ENCODE measurements at places on chromosomes 12 and 14.

- DNase-seq = no peak
These were observed 228.0 kb upstream of the RTL1 start for GRCh38 chr14:101131451-101131916.

GRCh38 chr14:90697577-90698206, 118.5 kb downstream of the TTC7B start:
- peak; percentile 57 for DNase-seq

DNA sequence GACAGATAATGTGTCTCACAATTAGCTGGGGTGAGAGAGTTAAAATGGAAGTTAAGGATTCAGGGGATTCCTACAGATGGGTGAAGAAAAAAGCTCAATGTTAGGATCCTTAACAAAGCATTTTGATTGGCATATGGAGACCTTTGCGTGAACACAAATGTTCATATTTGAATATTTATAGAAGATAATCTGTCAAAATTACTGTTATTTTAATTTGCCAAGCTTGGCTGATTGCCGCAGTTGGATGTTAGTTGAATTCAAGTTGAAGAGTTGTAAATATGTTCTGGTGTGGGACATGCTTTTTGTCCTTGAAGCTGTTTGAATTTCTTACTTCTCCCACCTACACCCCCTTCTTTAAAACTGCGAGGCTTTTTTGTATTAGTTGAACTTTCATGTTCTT, 91.2 kb downstream of the FUT8 start:
- no peak for DNase-seq

GRCh38 chr12:116882742-116883141, 1.5 kb upstream of the HRK start:
- DNase-seq = no peak

DNA sequence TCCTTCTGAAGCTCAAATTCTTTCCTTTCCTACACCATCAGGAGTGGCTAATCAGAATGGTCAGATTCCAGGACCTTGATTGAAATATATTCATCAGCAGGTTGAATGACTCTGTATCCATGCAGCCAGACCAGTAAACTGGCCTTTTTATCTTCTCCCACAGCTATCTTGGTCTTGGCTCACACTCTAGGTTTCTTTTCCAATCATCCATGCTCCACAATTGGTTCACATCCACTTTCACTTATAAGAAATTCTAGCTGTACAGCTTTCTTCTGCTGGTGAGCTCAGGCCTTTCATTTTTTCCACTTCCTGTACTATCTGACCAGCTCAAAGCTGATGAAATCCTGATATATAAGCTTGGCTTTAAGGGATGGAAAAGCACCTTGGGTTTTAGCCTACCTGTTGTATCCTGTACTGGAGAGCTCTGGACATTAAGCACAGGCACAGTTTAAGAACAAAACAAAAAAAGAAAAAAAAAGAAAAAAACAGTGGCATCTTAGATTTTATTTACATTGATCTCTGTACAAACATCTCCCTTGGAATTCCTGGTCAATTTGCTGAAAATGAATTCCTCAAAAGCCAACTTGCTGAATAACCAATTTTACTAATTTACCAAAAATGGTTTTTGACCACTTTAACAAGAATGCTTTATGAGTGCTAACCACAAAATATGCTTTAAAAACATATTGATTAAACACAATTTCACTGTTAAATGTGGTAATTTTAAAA, 91.6 kb upstream of the PAWR start:
- no peak for DNase-seq

- DNase-seq = no peak
These were observed 38.9 kb upstream of the LRP6 start for GRCh38 chr12:12305568-12306300.

- no peak for DNase-seq
These were observed 12.8 kb upstream of the GPX2 start for GRCh38 chr14:64955297-64955696.

DNA sequence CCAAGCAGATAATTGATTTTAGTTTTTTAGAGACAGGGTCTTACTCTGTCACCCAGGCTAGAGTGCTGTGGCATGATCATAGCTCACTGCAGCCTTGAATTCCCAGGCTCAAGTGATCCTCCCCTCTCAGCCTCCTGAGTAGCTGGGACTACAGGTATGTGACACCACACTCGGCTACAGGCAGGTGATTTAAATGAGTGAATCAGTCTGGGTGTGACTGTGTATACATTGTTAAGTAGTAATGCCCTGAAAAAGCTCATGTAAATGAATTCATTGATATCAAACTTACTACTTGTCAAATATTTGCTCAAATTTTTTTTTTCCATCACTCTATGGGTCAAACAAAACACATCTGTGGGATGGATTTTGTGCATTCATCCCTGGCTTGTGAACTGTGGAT, 6.3 kb upstream of the USP44 start:
- no peak for DNase-seq

DNA sequence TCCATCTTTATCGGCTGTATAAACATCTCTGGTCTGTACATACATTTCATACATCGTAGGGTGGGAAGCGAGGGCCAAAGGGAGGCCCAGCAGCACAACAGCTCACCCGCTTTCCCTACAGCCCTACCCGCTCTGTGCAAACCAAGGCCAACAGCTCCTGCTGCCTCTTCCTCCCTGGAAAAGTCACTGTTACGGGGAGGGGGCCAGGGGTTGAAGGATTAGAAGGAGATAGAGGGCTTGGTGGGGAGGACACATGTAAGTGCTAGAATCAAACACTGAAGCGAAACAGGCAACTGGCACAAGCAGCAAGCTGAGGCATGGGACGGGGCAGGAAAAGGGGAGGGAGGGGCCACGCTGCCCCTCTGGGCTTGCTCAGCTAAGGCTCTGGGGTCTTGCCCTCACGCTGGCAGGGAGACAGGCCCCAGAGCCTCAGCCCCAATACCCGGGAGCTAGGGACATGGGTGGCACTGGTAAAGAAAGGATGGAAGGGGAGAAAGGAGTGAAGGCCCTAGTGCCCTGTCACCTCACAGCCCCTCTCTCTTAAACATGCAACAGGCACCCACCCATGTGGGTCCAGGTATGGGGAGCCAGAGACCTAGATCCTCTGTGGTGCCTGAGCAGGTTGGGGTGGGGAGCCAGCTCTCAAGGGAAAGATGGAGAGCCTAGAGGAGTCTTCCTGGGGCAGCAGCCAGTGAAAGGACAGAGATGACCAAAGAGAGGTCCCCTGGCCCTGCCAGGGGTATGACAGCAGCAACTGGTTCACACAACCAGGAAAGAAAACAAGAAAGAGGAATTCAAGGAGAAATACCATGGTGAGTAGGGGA, 14.4 kb downstream of the SPRYD3 start:
- DNase-seq = no peak

- DNase-seq = no peak
These were observed 104.6 kb downstream of the SLC38A1 start for GRCh38 chr12:46164186-46164761.

DNA sequence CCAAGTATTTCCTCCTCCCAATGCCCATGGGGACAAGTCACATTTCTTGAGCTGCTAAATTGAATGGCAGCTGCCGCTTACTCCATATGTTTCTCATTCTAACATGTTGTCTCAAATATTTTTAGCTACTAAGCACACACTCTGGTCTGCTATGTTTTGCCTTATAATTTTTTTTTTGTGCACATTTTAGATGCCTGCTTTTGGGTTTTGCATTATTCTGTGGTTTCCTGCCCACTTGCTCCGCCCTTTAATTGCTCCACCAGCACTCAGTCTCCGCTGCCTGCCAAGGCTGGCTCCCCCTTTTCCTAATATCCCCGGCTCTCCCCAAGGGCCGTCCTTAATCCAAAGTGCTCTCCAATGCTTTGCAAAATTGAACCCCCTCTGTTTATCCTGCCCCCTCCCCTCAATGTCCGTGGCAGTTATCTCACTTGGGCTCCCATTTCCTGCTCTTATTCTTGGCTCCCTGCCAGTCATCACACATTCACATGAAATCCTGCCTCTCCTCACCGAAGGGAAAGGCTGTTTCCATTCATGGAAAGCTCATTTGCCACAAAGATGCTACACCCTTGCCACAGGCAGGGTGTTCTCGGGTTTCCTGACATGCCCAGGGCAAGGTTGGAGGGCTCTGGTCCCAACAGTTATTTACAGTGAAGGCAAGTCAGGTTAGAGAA, 79.4 kb downstream of the C12orf75 start:
- no peak for DNase-seq

- no peak for DNase-seq
These were observed 65.0 kb downstream of the CDK17 start for GRCh38 chr12:96335270-96335669.

- DNase-seq = no peak
These were observed 399.8 kb downstream of the SLC6A15 start for GRCh38 chr12:84512751-84513150.

GRCh38 chr12:31742891-31743290, 14.1 kb upstream of the AMN1 start:
- DNase-seq = no peak

- DNase-seq = no peak
These were observed 8.7 kb downstream of the DACT1 start for GRCh38 chr14:58646479-58646878.

- DNase-seq = no peak
These were observed 2.3 kb downstream of the MMP14 start for GRCh38 chr14:22838631-22839041.

GRCh38 chr12:122067966-122068365, 10.6 kb upstream of the MLXIP start:
- no peak for DNase-seq

DNA sequence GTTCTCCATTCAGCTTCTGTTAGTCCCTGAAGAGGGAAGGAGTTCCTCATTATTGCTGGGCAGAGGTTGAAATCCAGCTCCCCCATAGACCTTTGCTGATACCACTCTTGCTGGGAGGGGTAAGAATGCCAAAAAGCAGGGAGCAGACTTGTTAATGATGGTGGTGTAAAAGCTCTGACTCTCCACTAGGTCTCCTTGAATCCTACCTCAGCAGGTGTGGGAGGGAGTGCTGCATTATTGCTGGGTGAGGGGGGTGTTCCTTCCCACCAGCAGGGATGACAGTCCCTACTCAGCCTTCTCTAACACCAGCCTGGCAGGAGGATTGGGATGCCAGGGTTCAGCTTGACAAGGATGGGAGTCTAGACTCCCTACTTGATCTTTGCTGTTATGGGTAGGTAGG, 185.8 kb upstream of the NOS1 start:
- no peak for DNase-seq

DNA sequence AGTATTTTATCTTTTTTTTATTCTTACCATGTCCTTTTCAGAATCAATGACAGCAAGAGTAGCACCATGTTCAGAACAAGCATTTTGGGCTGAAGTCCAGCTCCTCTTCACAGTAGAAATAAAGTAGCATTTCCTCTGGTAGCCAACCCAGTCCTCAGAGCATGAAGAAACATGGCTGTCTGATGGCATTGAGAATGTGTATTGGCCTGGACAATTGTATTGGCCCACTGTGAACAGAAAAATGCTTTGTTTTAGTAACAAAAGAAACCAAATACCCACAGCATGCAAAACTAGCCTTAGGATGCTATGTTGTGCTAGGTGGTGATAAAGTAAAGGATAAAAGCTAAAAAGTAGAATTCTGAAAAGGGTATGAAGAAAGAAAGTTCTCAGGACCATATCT, 5.7 kb downstream of the CD69 start:
- DNase-seq = no peak

GRCh38 chr12:32644431-32644830, 34.7 kb upstream of the DNM1L start:
- no peak for DNase-seq

- peak; percentile 24 for DNase-seq
These were observed 244.2 kb upstream of the OR4E1 start for GRCh38 chr14:21917699-21918436.

DNA sequence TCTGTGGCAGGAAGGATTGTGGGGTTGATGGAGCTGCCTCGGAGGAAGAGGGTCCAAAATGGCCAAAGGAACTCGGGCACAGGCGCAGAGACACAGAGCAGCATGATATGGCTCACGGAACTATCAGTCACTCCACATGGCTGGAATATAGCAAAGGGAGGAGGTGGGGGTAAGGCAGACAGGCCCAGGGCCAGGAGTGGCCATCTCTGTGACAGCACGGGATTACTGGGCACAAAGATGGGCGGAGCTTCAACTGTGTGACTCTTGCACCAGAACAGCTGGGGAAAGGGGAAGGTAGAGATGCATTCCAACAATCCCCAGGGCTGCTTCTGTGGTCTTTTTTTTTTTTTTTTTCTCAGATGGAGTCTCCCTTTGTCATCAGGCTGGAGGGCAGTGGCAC, 24.8 kb upstream of the EML1 start:
- DNase-seq = no peak

GRCh38 chr12:68788554-68789143, 19.3 kb upstream of the MDM2 start:
- no peak for DNase-seq

DNA sequence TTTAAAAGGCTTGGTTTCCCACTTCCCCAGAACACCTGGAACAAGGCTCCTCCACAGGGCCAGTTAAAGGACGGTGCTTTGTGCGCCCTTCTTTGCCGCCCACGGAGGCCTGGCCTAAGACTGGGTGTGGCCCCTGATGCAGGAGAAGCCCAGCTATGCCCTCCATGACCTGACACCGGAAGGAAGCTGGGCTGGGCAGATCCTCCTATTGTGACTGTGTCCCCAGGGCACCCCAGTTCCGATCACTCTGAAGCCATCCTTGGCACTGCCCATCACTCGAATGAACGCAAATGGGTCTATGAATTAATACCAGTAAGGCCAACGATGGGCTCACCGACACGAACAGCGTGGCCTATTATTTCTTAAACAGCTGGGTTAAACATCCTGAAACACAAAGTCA, 42.6 kb downstream of the FBXO21 start:
- DNase-seq = no peak

- DNase-seq = no peak
These were observed 29.4 kb downstream of the MAX start for GRCh38 chr14:65072937-65073336.

- DNase-seq = no peak
These were observed 443.3 kb downstream of the ADAMTS20 start for GRCh38 chr12:43108656-43109055.

GRCh38 chr12:64931981-64932380, 107.5 kb downstream of the TBC1D30 start:
- no peak for DNase-seq

DNA sequence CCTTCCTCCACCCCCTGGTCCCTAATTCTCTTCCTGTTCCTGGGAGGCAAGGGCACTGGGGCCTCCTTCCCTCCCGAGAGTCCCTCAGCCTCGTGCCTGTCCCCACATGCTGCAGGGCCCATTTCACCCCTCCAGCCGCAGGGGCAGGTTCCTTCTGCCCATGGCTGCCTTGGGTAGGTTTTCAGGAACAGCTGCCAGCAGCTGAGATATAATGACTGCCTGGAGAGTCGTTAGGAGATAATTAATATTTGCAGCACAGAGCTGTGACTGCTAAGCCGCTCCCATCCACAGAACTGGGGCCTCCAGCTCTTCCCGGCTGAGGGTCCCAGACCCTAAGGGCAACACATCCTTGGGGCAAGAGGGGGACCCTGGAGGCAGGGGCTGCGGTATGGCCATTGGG, 211.9 kb upstream of the LHX5 start:
- no peak for DNase-seq

DNA sequence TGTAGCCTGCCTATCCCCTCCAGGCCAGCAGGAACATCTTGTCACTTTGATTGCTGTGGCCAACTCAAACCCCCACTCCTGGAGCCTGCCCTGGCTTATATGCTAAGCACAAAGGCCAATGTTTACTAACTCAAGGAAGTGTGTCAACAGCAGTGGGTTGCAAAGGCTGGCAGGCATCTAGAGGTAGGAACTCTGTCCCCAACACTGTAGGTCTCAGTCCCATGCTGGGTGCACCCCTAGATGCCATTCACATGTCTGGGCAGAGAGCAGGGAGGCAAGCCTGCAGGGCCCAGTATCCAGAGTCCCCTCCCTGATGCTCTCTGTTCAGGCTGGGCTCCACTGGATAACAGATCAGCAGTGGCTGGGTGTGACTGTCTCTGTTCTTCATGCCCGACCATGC, 1.6 kb upstream of the HPD start:
- no peak for DNase-seq

Measured in stimulated activated CD4-positive, alpha-beta T cell treated with anti-CD3 and anti-CD28 coated beads, TNF-alpha, amount 100 ng/mL, for 1 hour (primary cell).